ENCODE measurements at places on chromosomes 3 and 15.

GRCh38 chr3:168117853-168118313 lies 22.2 kb upstream of the GOLIM4 start:
- DNase-seq, result no peak

GRCh38 chr3:107945417-107946094 lies 145.3 kb downstream of the CD47 start:
- no peak for DNase-seq

GRCh38 chr3:81218023-81218422 lies 543.4 kb downstream of the GBE1 start:
- DNase-seq, result no peak

GRCh38 chr3:133855772-133856171 lies 39.9 kb downstream of the RAB6B start:
- no peak for DNase-seq

- DNase-seq, result no peak
Measured at GRCh38 chr3:58623961-58624360, 42.6 kb downstream of the FAM3D start.

DNA sequence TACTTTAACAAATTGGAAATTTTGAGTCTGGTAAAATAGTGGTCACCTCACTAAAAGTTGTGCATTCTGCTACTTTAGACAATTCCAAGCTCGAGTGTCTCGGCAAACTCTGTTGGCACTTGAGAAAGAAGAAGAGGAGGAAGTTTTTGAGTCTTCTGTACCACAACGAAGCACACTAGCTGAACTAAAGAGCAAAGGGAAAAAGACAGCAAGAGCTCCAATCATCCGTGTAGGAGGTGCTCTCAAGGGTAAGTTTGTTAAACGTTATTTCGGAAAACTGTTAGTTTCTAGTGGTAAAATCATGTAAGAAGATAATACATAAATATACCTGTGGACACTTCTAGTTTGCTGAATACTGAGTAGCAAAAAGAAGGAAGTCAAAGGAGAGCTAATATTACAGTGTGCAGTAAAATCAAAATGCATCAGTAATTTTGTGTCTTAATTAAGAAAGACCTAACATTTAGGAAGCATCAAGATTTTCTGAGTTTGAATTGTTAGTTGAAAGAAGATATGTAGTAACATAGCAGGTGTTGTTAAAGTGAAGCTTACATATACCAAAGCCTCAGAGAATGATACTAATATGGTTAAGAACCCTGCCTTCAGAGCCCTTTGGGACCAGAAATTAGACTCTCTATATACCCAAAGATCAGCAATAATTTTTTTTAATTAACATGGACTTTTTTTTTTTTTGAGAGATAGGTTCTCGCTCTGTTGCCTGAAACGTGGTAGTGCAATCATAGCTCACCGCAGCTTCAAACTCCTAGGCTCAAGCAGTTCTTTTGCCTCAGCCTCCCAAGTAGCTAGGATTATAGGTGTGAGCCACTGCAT lies 23.0 kb downstream of the BUB1B start:
- no peak for DNase-seq

DNA sequence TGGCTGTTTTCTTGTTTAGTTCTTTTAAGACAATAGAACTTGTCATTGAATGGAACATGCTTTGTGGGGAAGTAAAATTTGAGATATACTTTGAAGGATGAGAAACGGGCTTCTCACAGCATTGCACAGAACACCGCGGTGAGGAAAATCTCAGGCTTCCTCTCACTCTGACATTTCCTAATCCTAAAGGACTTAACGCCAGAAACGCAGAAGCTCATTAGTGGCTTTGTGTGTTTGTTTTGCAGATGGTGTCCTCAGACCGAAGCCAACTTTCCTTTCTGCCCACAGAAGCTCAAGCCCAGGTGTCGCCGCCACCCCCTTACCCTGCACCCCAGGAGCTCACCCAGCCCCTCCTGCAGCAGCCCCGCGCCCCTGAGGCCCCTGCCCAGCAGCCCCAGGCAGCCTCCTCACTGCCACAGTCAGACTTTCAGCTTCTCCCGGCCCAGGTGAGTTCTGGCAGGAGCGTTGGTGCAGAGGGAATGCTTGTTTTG lies 78.9 kb upstream of the BLM start:
- no peak for DNase-seq

DNA sequence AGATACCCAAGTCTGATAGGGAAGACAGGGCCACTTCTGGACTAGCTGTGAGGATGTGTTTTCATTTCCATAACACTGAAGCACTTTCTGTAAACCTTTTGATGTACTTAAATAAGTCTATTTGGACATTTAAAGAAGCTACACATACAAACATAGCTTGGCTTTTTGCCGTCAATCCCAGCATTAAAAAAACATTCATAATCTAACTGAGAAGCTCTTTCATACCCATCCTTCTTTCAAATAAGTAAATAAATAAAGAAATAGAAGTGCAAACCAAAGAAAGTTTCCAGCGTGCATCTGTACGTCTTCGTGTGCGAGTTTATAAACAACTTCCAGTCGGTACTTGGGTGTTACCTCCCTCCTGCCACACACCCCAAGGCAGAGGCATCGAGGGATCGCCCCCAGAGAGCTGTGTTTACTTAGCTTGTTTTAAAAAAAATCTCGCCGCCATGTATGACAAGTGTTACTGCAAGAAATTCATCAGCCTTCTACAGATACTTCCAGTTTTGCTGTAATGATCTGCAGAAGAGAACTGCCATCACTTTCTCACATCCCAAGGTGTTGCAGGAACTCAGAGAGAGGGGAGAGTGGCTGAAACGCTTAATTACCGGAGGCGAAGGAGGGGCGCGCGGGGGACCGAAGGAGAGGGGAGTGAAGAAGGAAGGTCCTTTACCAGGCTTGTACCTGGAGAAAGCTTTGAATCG lies 9.0 kb upstream of the MEIS2 start:
- DNase-seq, result no peak

GRCh38 chr3:71991046-71991445 lies 206.1 kb upstream of the PROK2 start:
- DNase-seq, result no peak

DNA sequence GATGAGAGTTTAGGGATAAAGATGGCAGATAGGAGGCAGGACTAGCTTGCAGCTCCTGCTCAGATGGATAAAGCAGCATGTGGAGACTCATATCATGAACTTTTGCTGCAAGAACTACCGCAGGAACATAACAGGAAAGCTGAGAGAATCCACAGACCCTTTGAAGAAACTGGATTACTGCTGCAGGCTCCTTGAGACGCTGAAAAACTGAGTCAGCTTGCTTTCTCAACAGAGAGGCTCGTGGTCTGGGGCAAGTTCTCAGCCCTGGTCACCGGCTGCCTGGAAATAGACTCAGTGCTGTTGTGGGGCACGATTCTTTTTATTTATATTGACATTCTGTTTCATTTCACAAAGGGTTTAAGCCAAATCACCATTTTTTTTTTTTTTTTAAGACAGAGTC lies 28.8 kb upstream of the TRIM59 start:
- DNase-seq, result no peak

DNA sequence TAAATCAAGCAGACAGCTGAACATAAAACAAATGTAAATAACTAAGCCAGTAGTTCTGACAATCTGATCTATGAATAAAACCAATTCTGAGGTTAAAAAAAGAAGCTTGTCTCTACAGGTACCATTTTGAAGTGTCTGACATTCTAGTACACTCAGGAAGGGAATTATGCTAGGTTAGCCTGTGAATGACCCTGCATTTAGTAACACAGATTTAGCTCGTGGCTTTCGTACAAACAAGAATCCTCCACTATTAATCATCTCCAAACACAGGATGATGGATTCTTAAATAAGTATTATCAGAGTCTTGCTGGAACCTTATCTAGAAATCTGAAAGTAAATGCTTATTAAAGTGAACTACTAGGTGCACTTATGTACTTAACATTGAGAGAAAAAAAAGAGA lies 1120.1 kb downstream of the ROBO1 start:
- DNase-seq, result no peak

GRCh38 chr15:52710050-52710707 lies 31.0 kb upstream of the ATOSA start:
- DNase-seq, result peak; percentile 23

- no peak for DNase-seq
Measured at GRCh38 chr15:90294601-90295269, 29.3 kb downstream of the NGRN start.

DNA sequence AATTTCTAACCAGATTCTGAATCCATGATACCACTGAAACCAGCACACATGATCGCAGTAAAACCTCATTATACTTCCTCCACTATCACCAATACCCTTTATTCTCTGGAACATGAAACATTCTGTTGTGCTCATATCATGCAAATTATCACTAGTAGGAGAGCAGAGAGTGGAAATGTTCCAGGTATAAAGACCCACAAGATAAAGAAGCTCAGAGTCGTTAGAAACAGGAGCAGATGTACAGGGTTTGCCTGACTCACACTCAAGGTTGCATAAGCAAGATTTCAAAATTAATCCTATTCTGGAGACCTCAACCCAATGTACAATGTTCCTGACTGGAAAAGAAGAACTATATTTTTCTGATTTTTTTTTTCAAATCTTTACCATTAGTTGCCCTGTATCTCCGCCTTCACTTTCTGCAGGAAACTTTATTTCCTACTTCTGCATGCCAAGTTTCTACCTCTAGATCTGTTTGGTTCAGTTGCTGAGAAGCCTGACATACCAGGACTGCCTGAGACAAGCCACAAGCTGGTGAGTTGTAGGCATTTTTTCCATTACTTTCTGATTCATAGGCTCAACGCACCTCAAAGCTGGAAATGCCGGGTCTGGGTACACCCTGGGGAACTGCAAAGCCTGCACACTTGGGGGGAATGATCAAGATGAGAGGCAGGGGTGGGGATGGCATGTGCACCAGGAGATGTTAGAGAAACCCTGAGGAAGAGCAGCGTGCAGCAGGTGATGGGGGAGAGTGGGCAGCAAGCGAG lies at the start of gene CCR2:
TSS of gene CCR2 (plus strand) at position 465 of the 764 bp plus-strand sequence. CDS start 3,417 bp downstream, outside the sequence.
- no peak for DNase-seq

GRCh38 chr15:55891196-55891595 lies 102.2 kb downstream of the NEDD4 start:
- no peak for DNase-seq

- no peak for DNase-seq
Measured at GRCh38 chr15:95663156-95664100, 667.1 kb upstream of the NR2F2 start.

DNA sequence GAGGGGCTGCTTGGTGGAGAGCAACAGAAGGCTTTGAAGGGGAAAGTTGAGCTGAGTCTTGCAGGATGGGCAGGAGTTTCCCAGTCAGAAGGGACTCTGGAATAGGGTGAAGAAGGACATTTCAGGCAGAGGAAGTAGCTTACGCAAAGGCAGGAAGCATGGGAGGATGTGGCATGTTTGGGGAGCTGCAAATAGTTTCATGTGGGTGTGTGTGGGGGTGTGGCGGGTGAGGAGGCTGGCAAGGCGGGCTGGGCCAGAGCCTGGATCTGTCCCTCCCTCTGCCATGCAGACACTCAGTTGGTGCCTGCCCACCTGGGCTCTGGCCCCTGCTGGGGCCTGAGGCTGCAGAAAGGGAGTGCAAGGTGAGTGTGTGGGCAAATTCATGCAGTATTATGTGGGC lies 10.4 kb downstream of the TEX264 start:
- DNase-seq, result no peak

Measured in keratinocyte (primary cell).